CD4-positive, CD25-positive, alpha-beta regulatory T cell (primary cell): ENCODE measurements at places on chromosomes 6 and 20. TPM values are rescaled to one million over a fixed set of nuclear protein-coding genes. Genes with fewer than 3 reads are reported as not detected.

- peaks cover 30% of the 10 kb centered on the region for H3K4me1 ChIP-seq
- no peak for DNase-seq
- H3K36me3 ChIP-seq = no peaks in the 10 kb centered on the region
- H3K27ac ChIP-seq = no peak overlapping the region
- no peaks in the 10 kb centered on the region for H3K27me3 ChIP-seq
- no peak overlapping the region for H3K4me3 ChIP-seq
These were observed 2.5 kb downstream of the MYMX start for GRCh38 chr6:44219053-44219814.

GRCh38 chr20:31713312-31714273 is 9.1 kb downstream of the BCL2L1 start:
- no peak for DNase-seq
- H3K27me3 ChIP-seq = no peaks in the 10 kb centered on the region
- peaks cover 12% of the 10 kb centered on the region for H3K36me3 ChIP-seq
- peak overlapping the region; percentile 62 for H3K27ac ChIP-seq

GPX5 gene
- not detected for polyA plus RNA-seq

DNA sequence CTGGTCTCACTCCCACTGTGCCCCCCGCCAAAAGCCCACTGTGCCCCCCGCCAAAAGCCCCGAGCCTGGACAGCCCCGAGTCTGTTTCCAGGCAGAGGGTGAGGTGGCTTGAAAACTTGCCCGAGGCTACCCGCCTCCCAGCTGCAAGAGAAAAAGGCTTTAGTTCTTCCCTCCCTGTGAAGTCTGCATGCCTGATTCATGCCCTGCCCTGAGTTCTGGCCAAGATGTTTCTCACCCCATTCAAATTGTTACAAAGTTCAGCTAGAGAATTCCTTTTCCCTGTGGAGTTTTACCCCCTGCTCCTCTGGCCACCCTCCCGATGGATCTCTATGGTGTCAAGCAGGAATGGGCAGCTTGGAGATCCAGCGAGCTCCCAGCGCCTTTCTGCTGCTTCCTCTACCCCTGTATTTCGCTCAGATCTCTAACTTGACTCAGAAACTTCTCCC is 298.8 kb upstream of the MAP3K7 start:
- H3K36me3 ChIP-seq = no peaks in the 10 kb centered on the region
- H3K4me1 ChIP-seq = no peaks in the 10 kb centered on the region
- H3K27me3 ChIP-seq = peaks cover 3% of the 10 kb centered on the region
- DNase-seq = no peak
- no peak overlapping the region for H3K4me3 ChIP-seq

DLK2 gene
- 0.87 TPM for polyA plus RNA-seq

DNA sequence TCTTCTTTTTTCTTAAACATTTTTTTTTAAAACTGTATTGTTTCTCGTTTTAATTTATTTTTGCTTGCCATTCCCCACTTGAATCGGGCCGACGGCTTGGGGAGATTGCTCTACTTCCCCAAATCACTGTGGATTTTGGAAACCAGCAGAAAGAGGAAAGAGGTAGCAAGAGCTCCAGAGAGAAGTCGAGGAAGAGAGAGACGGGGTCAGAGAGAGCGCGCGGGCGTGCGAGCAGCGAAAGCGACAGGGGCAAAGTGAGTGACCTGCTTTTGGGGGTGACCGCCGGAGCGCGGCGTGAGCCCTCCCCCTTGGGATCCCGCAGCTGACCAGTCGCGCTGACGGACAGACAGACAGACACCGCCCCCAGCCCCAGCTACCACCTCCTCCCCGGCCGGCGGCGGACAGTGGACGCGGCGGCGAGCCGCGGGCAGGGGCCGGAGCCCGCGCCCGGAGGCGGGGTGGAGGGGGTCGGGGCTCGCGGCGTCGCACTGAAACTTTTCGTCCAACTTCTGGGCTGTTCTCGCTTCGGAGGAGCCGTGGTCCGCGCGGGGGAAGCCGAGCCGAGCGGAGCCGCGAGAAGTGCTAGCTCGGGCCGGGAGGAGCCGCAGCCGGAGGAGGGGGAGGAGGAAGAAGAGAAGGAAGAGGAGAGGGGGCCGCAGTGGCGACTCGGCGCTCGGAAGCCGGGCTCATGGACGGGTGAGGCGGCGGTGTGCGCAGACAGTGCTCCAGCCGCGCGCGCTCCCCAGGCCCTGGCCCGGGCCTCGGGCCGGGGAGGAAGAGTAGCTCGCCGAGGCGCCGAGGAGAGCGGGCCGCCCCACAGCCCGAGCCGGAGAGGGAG is 580 bp downstream of the VEGFA start:
- H3K27me3 ChIP-seq = peaks cover 10% of the 10 kb centered on the region
- peaks cover 33% of the 10 kb centered on the region for H3K4me1 ChIP-seq
- no peak for DNase-seq
- peak overlapping the region; percentile 66 for H3K4me3 ChIP-seq

GRCh38 chr6:22717915-22718314 is 148.5 kb downstream of the HDGFL1 start:
- H3K4me1 ChIP-seq = no peaks in the 10 kb centered on the region
- no peak overlapping the region for H3K27ac ChIP-seq
- H3K36me3 ChIP-seq = no peaks in the 10 kb centered on the region
- no peak overlapping the region for H3K4me3 ChIP-seq

DNA sequence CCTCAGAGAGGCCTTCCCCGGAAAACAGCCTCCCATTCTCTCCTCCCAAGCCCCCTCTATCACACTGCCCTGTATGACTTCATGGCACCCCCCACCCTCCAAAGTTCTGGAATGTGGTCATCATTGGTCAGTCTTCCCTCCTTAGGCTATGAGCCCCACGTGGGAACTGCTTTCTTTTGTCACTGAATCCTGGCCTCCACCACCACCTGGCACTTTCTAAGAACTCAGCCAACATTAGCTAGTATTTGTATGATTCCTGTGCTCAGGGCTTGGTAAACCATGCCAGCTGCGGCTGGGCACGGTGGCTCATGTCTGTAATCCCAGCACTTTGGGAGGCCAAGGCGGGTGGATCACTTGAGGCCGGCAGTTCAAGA is 8.4 kb upstream of the E2F1 start:
- no peaks in the 10 kb centered on the region for H3K36me3 ChIP-seq
- no peak overlapping the region for H3K4me3 ChIP-seq
- no peaks in the 10 kb centered on the region for H3K27me3 ChIP-seq
- DNase-seq = no peak
- H3K4me1 ChIP-seq = peaks cover 3% of the 10 kb centered on the region

GRCh38 chr20:50283922-50284810 is 93.5 kb downstream of the CEBPB start:
- H3K36me3 ChIP-seq = no peaks in the 10 kb centered on the region
- no peak overlapping the region for H3K4me3 ChIP-seq
- H3K27ac ChIP-seq = no peak overlapping the region
- no peaks in the 10 kb centered on the region for H3K27me3 ChIP-seq
- no peak for DNase-seq
